ENCODE measurements at places on chromosomes 7 and 10.

GRCh38 chr7:84568781-84569180 lies 374.2 kb upstream of the SEMA3A start:
- DNase-seq = no peak

GRCh38 chr7:87094322-87094721 lies 34.9 kb upstream of the ELAPOR2 start:
- no peak for DNase-seq

- DNase-seq = no peak
These were observed 383.6 kb downstream of the LRMDA start for GRCh38 chr10:75815066-75815465.

DNA sequence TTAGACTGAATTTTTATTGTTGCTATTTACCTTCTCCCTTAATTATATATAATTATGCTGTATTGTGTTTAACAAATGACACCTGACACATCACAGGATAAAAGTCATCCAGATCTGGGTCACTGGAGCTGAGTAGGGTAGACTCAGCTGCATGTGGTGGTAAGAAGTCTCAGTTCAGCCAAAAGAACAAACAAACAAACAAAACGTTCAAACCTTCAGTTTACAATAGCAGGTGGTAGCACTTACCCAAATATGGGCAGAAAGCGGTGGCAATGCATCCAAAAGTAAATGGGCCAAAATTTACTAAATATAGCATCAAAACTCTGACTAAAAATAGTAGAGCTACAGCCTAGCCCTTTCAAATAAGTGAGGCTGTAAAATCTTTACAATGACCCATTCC lies 42.2 kb downstream of the ZWINT start:
- DNase-seq = no peak

GRCh38 chr7:156529956-156530355 lies 110.6 kb upstream of the RNF32 start:
- no peak for DNase-seq

- no peak for DNase-seq
These were observed 24.3 kb downstream of the IL6 start for GRCh38 chr7:22751341-22751740.

DNA sequence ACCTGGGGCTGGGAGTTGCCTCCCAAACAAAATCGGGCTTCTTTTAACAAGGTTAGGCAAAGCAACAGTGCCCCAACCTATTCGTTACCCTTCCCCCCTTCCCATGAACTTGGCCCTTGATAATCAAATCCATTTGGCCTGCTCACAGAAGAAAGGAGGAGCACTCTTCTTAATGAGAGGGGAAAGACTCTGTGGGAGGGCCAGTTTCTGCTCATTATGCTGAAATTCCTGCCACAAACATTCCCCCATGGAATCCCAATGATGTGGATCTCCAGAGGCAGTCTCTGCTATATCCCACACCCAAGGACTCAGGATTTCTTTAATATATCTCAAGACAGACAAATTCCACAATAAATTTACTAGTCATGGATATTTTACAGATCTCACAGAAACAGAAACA lies 43.0 kb downstream of the LSM5 start:
- DNase-seq = no peak

- DNase-seq = no peak
These were observed 70.9 kb upstream of the CHST15 start for GRCh38 chr10:124164264-124164663.

Data from stimulated activated CD4-positive, alpha-beta T cell treated with anti-CD3 and anti-CD28 coated beads, Interleukin-4, amount 100 ng/mL, for 1 hour (primary cell).